ENCODE measurements at places on chromosomes 4 and X. TPM values are rescaled to one million over a fixed set of nuclear protein-coding genes. Genes with fewer than 3 reads are reported as not detected.

The USP27X gene
- 1.0 TPM for total RNA-seq

The PRR32 gene
- not detected for total RNA-seq

The RNF150 gene
- total RNA-seq: 0.43 TPM

The TEX11 gene
- total RNA-seq: not detected

- DNase-seq: no peak
These were observed 36.4 kb downstream of the FAT1 start for GRCh38 chr4:186687265-186687664.

GRCh38 chrX:118325453-118325852 is 20.5 kb upstream of the WDR44 start:
- no peak for DNase-seq

- DNase-seq: no peak
These were observed 33.3 kb upstream of the GALNT7 start for GRCh38 chr4:173135241-173135847.

DNA sequence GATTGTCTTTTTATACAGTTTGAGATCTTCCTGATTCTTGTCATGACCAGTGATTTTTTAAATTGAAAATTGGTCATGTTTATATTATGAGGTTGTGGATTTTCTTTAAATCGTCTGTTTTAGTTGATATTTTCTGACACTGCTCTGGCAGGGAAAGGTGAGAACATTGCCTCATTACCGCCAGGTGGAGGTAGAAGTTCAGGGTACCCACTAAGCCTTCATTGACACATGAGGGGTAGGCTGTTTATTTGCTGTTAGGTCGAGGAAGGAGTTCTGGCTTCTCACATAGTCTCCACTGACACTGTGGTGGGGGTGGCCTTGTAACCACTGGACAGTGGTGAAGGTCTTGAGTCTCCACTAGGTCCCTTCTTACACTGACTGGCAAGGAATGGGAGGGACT is 117.6 kb upstream of the GPR101 start:
- no peak for DNase-seq

DNA sequence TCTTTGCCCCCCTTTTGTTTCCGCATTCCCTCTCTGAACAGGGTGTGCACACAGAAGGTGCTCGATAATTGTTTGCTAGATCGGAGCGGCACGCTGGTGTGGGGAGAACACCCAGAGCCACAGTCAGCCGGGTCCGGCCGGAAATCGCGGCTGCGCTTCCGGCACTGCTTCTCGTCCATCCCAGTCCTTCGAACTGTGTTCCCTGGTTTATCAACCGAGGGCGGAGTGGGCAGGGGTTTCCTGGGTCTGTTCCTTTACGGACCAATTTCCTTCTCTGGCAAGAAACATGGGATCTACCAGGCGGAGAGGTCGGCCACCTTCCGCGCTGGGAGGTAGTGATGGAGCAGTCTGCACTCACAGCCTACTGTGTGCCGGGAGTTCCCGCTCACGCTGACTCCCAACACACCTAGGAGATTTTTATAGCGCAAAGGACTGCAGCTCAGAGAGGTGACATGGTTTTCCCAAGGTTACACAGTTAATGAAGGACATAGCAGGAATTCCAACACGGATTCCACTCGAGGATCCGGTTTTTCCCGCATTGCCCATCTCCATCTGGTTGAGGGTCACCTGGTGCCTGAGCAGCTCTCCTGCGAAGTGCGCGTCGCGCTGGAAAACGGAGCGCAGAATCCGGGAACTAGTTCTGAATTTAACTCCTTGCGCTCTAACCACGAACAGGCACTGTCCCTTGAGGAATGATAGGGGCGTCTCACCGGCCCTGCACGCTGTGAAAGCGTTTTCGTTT is 6.8 kb downstream of the MSX1 start:
- DNase-seq: no peak

DNA sequence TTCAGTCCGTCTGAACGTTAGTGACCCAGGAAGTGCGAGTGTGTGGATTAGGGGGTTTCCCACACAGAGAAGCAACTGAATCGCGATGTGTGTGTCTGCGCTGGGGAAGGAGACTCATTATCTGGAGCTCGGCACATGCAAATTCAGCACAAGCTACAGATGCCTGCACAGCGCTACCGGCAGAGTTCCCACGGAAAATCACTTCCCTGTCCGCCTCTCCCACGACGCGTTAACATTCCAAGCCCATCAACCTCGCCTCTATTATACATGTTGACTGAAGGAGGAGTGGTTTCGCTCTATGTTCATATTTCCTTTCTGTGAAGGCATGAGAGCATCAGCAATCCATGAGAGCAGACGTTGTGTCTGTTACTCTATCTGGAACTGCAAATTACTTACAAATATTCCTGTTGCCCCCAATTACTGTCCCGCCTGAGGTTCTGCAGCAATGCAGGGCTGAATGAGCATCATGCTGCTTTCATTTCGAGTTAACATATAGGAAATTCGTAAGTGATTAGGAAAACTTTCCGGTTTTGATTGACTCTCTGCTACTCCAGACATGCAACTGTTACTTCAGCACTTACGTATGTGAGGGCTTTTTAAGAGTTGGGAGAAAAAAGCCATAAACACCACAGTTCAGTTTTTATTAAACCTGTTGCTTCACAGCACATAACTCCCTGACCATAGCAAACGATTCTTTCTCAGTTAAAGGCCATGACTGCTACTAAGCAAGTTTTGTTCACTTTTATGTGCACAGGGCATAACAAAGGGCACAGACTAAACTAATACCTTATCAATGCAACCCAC is 15.0 kb upstream of the MTNR1A start:
- no peak for DNase-seq

GRCh38 chr4:143084566-143084965 is 100.2 kb upstream of the USP38 start:
- no peak for DNase-seq

GRCh38 chr4:37528166-37528885 is 157.8 kb downstream of the RELL1 start:
- DNase-seq: no peak

- peak; percentile 14 for DNase-seq
These were observed at the start of gene SPOCK3 for GRCh38 chr4:167234316-167234881. Gene SPOCK3 (minus strand): TSS chr4:167234494.

DNA sequence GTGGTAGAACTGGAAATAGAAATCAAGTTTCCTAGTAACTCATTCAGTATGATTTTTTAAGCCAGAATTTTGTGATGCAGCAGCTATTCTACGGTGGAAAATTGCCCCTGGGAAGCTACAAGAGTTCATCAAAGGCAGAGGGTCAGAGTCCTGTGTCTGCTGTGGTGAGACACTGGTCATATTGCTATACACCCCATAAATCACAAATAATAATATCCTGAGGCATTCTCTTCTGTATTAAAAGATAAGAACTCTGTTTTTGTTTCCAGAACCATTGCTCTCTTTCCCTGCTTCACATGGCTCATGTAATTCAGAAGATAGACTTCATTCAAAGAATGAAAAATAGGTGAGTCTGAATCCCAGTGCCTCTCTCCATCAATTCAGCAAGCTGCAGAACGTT is 188.8 kb upstream of the NOCT start:
- no peak for DNase-seq

DNA sequence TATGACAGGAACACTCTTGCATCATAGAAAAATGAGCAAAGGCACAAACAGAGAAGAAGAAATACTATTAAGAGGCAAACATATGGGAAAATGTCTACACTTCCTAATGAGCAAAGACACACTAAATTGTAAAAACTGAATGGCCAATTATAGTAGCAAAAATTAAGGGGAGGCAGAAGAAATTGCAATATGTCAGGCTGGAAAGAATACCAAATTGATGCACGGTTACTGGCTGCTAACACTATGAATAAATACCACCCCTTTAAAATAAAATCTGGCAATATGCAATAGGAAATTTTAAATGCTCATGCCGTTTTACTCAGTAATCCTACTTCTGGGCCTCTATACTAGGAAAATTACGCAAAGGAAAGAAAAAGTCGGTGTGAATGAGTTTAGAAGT is 16.0 kb upstream of the PIN4 start:
- DNase-seq: no peak

DNA sequence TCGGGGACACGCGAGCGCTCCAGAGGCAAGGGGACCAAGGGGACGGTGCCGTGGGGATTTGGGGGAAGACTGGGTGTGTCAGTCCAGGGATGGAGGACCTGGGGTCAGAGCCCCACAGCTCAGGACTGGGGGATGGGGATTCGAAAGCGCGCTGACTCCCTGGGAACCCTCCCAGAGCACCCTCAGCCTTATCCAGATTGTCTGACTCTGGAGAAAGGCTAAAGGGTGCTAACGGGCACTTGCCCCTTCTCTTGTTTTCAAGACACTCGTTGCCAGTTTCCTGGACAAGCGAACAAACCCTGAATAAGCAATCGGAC is 1.1 kb downstream of the DOCK11 start:
- no peak for DNase-seq

Data from activated CD8-positive, alpha-beta T cell treated with anti-CD3 and anti-CD28 coated beads for 36 hours (primary cell).